ENCODE measurements at places on chromosomes 5 and 9.

DNA sequence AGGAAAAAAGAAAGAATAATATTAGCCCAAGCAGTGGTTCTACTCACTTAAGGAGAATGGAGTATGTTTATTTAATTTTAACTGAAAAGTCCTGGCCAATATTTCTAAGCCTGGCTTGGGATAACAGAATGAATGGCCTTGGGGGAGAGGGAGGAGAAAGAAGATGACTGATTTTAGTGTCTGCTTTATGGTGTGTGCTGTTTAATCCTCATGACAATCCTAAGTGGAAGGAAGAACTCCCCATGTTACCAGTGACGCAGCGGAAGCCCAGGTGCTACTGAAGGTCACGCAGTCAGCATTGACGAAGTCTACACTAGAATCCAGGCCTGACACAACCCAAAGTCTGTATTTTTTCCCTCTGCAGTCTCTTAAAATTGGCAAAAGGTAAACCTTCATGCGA is 50.5 kb downstream of the PALM2AKAP2 start:
- DNase-seq, result no peak

GRCh38 chr5:3905521-3905920 is 309.9 kb downstream of the IRX1 start:
- no peak for DNase-seq

- no peak for DNase-seq
Measured at GRCh38 chr9:114210136-114210535, 54.8 kb downstream of the COL27A1 start.

DNA sequence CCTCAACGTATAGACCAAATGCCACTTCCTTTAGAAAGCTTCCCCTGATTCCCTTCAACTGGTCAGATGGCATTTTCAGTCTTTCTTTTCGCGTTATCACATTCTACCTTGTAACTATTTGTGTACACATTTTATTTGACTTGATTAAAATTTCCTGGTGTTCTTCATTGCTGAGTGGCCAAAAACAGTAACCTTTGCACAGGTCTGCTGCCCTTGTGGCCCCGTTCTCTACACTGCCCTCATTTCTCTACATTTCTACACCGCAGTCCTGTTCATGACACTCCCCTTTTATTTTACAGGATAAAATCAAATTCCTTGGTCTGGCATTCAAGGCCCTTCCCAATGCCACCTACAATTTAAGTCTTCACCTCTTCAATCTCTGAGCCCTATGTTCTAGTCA is 334.2 kb upstream of the SLC30A5 start:
- DNase-seq, result no peak

GRCh38 chr5:100800562-100800961 is 102.5 kb downstream of the ST8SIA4 start:
- DNase-seq, result no peak

GRCh38 chr5:153926201-153926600 is 112.5 kb downstream of the FAM114A2 start:
- no peak for DNase-seq

- DNase-seq, result no peak
Measured at GRCh38 chr5:38639377-38640358, 83.2 kb upstream of the LIFR start.
